Choroid plexus epithelial cell (primary cell): ENCODE measurements at places on chromosomes 5 and 9.
A peak's percentile ranks its signal among the peaks of the same experiment; 100 is the strongest.

DNA sequence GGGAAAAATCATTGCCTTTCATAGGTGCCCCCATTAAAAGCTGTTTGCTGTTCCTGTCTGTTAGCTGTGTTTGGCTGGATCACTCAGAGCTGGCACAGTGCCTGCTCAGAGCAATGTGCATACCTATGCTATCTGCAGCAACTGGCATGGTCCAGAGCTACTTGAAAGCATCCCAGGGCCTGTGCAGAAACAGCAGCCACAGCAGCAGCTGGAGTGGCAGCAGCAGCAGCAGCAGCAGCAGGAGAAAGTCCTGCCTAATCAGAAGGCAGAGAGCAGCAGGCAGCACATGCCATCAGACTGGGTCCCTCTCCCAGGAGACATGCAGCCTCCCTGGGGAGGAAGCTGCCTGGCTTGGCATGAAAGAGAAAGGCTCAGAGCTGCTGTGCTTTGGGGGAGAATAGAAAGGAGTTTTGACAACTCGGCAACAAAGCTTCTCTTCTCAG lies 243.8 kb upstream of the WWC1 start:
- peak; percentile 15 for DNase-seq

- DNase-seq, result peak; percentile 55
These were observed 306.8 kb downstream of the SEMA5A start for GRCh38 chr5:9239071-9239470.

DNA sequence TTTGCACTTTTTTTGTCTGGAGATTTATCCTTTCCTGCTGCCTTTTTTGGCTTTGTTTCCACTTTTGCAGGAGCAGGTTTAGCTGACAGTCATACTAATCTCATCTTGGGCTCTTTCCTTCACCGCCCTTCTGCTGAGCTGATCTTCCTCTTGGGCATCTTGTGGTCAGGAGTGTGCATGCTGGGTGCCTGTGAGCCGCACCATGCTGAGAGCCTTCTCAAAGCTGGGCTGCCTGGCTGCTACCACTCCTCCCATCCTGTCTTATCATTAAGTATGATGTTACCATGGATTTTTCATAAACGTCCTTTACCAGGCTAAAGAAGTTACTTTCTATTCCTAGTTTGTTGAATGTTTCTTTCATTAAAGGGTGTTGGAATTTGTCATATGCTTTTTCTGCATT lies 49.5 kb upstream of the MCCC2 start:
- peak; percentile 81 for DNase-seq

DNA sequence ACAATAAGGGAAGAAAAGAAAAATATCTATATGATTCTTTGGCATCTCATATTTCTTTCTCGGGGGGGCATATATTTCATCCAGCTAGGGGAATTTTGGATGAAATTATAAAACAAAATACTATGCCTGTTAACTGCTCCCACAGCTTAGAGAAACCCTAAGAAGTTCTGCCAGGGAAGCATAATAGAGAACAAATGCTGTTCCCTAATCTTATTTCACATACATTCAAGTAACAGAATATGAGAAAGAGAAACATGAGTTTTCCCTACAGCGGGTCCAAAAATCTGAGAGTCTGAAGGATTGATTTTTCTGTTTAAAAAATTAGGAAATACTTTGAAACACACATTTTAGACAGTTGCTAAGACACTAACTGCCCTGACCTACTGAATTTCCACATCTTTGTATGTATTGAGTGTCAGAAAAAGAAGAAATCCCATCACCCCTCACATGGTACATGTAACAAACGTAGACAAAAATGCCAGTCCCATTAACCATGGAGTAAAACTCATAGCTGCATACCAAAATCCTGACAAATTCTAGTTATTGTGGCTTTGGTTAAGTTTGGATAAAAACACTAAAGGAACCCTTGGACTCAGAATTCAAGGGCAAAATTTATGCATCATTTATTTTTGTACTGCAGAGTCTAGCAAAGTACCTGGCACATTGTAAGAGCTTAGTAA lies 620.2 kb upstream of the DMAC1 start:
- DNase-seq, result no peak

DNA sequence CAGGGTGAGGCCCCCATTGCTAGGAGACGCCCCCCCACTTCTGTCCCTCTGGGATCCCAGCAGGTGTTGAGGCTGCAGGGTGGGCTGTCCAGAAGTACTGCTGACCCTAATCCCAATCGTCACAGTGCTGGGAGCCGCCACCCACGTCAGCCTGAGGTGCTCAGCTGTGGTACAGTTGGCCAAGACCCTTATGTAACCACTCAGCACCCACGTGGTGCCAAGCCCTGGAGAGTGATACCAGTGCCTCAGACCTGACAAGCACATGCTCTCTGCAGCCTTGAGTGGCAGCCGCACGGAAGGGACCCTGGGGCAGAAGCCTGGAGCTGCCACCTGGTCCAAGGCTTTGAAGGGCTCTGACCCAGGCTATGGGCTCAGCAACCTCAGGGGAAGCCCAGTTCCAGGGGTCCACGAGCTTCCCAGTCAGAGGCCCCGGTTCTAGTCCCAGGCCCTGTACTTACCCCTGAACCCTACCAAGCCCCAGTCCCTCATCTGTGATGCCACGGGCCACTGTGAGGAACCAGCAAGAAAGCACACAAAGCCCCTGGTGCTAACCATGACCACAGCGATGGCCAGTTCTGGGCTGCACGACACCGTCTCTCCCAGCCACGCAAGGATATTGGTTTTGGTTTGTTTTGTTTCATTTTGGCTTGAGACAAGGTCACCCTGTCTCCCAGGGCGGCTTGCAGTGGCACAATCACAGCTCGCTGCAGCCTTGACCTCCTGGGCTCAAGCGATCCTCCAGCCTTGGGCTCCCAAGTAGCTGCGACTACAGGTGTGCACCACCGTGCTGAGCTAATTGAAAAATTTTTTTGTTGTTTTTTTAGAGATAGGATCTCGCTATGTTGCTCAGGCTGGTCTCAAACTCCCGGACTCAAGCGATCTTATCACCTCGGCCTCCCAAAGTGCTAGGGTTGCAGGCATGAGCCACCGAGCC lies 50.7 kb downstream of the DBH start:
- no peak for DNase-seq

GRCh38 chr9:131423171-131423581 lies 29.3 kb downstream of the PRRC2B start:
- peak; percentile 94 for DNase-seq

- no peak for DNase-seq
These were observed 85.7 kb upstream of the SHB start for GRCh38 chr9:38154501-38155421.

- no peak for DNase-seq
These were observed 77.5 kb upstream of the PCA3 start for GRCh38 chr9:76686756-76687155.

- peak; percentile 57 for DNase-seq
These were observed at the start of gene ZFP2 for GRCh38 chr5:178895615-178896571. TSS of gene ZFP2 (plus strand) at chr5:178895913. CDS start at chr5:178931314, 35,401 bp downstream.

- peak; percentile 73 for DNase-seq
These were observed 92.9 kb upstream of the MTAP start for GRCh38 chr9:21709464-21710058.

DNA sequence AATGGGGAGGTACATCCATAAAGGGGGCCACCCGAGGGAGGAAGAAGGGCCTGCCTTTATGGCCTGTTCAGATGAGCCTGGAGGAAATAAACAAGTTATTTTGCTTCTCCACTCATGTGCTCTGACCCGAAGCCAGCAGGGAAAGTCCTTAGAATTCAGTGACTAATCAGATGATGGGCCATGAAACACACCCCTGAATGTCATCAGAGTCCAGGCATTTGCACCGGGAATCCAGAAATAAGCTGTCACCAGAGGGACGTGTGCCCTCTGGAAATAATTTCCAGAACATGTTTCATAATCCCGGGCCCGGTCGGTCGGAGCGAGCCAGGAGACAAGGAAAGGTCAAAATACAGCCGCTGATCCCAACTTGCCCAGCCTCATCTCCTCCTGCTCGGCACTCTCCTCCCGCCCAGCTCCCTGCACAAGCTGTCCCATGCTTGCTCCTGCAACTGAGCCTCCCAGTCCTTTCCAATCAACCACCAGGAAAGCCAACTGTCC lies 73.6 kb upstream of the ZNF622 start:
- peak; percentile 84 for DNase-seq

GRCh38 chr9:76690973-76691370 lies 73.3 kb upstream of the PCA3 start:
- DNase-seq, result no peak

- peak; percentile 80 for DNase-seq
These were observed 96.1 kb downstream of the NUDT12 start for GRCh38 chr5:103466495-103466894.

DNA sequence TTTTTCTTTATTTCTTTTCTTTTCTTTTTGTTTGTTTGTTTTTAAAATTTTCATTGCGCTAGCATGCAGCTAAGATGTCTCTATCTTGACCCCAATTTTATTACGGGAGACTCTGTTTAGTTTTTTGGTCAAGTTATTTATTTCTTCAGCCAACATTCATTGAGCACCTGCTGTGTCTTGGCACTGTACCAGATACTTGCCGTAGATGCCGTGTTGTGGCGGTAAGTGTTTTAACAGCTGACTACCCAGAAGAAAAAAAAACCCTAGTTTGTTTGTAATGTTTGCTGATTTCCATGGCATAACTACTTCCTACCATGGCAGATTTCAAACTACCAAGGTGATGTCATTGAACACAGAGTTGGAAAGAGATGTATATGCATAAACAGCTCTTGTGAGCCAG lies 65.0 kb downstream of the UGCG start:
- DNase-seq, result peak; percentile 98

DNA sequence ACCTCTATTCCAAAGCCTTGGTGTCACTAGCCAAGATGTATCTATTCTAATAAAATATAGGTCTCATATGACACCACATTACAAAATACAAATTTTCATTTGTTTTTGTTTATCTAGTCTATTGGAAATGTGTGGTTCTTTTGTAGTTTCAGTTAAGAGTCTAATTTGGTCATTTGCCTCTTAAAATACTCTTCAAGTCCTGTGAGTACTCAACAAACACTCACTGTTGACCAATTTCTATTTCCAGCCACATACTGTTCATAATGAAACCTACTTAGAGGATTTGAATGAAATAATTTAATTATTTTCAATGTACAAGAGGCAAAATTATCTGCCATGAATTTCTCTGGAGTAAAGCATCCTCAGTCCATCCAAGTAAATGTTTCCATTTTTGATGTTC lies 40.6 kb downstream of the SLC1A3 start:
- DNase-seq, result no peak

DNA sequence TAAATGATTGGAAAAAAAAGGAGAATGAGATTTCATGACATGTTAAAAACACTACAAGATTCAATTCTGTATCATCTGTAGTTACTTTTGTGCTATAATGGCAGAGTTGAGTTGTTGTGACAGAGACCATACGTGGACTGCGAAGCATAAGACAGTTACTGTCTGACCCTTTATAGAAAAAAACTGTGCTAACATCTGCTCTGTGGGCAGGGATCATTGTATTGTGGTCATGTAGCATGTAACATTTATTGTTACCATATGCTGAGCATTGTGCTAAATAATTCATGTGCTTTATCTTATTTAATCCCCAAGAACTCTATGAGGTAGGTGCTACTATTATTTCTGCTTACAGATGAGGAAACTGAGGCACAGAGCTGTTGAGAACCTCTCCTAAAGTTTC lies 147.3 kb upstream of the HMHB1 start:
- DNase-seq, result no peak

DNA sequence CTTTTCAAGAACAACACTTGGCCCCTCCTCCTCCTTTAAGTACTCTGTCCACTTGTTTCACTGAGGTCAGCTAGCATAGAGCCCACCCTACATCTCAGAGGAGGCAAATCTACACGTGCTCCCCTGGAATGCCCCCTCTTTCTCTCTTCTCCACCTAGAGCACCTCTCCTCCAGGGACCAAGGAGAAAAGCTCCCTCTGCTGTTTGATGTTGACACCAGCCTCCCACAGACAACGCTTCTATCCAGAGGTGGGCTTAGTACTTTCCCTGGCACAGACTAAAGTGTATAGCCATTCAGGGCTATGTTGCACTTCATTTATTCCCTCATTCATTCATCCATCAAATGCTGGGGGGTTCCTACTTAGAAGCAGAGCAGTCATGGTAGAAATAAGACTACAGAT lies 68.2 kb upstream of the TAF1L start:
- DNase-seq, result peak; percentile 5

DNA sequence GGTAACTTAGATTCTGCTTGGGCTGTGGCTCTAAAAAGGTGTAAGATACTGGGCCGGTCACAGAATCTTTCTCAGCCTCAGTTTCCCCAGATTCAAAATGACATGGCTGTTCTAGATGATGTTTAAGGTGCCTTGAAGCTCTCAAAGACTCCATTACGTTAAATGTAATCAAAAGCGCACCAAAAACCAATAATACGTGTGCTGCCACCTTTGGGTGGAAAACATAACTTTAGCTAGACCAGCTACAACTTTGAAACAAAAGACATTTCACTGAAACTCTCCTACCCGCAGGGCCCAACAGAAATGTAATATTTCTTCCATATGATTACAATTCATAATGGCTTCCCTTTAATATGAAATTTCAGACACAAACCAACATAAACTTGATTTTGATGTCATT lies 35.0 kb upstream of the PCSK5 start:
- DNase-seq, result peak; percentile 68

DNA sequence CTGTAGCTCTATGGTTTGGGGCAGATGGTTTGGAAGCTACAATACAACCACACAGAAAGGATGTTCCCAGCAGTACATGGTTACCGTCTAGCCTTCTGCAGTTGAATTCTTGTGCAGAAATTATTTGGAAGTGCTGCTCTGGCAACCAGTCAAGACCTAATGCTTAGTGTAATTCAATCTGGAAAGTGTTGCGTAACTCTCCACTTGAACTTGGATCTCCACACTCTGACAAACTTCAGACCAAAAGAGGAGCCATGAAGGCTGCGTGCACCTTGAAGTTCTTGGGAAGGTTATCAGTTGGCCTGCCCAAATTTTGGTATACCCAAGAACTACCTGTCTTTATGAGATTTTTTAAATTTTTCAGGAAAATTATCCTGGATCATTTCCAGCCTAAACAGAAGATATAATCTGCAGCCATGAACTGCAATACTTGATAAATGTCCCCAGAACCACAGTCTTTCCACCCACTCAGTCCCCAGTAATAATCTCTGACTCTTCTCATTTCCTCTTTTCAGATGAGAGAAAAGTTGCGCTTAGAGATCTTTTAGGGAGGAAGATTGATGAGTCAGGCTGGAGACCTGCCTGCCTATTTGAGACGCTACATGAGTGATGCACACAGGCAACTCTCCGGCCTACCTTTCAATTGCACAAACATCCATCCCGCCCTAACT lies 159.9 kb downstream of the FANCC start:
- peak; percentile 98 for DNase-seq

DNA sequence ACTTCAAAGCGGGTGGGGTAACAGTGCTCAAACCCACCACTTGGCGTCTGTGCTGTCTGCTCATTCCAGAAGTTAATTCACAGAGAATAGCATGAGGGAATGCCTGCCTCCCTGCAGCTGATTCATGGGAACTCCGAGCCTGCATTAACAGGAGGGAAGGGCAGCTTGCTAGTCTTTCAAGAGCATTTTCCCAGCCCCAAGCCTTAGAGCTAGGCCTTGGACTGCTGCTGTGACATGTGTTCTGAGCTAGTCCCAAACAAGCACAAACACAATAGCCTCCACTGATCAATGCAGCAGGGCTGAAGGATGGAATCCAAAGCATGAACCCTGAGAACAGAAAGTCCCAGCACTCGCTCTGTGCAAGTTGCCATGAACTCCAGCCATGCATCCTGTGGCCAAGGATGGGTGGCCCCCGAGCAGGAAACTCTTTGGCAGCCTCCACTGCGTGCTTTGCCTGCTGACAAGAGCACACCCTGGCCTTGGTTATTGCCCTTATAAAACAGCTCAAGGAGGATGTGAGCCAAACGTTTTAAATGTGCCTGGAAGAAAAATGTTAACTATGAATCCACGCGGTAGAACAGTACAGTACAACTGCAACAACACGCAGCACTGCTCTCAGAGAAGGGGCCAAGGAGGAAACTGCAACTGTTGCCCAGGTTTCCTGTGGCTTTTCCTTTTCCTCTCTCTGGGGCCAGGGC lies 653.1 kb upstream of the KLF4 start:
- peak; percentile 96 for DNase-seq
